Bronchial epithelial cell (primary cell): ENCODE measurements at places on chromosomes 6 and 20. TPM values are rescaled to one million over a fixed set of nuclear protein-coding genes. Genes with fewer than 3 reads are reported as not detected.

Gene CLDN20
- total RNA-seq: not detected in 2 replicates

Gene CARMIL1
- total RNA-seq: 12.1 and 13.7 TPM in 2 replicates

Gene PRR18
- total RNA-seq: under 0.01 TPM in 2 replicates

Gene SCGN
- not detected in 2 replicates for total RNA-seq

Gene PRDM1
- 5.3 and 9.6 TPM in 2 replicates for total RNA-seq

Gene CCN5
- 0.38 TPM in 1 of 2 replicates, not detected in the other for total RNA-seq

Gene RGS17
- total RNA-seq: 2.9 and 4.7 TPM in 2 replicates

Gene GPLD1
- total RNA-seq: 0.26 and 0.64 TPM in 2 replicates
